Left lung (tissue), 14 donors: ENCODE measurements at places on chromosomes 2 and 18. TPM values are rescaled to one million over a fixed set of nuclear protein-coding genes. Genes with fewer than 3 reads are reported as not detected.

LIMS3 gene
- 1.7 TPM for total RNA-seq

RAB17 gene
- total RNA-seq: 37.9 TPM

EPB41L3 gene
- total RNA-seq: 79.7 TPM

ASPRV1 gene
- 1.2 TPM for total RNA-seq

OST4 gene
- 294 TPM for total RNA-seq

ANKRD36C gene
- 17.4 TPM for total RNA-seq

DNA sequence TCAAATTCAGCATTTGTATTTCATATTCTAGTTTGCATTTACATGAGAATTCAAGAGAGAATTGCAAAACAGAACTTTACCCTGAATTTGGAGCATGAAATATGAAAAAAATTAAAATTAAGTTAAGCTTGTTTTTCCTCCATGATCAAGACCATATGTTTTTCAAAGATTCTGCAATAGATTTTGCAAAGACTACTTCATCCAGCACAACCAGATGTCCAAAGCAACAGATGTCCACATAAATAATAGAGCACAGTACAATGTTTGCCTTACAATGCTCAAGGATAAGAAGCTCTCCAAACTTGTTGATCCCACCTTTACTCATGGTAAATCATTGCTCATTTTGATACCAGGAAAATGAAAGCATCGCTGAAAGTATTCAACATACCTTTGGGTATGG, 25.6 kb downstream of the FAP start:
- H3K27ac ChIP-seq: no peak overlapping the region
- H3K27me3 ChIP-seq: no peaks in the 10 kb centered on the region
- H3K36me3 ChIP-seq: no peaks in the 10 kb centered on the region
- no peak for DNase-seq

DNA sequence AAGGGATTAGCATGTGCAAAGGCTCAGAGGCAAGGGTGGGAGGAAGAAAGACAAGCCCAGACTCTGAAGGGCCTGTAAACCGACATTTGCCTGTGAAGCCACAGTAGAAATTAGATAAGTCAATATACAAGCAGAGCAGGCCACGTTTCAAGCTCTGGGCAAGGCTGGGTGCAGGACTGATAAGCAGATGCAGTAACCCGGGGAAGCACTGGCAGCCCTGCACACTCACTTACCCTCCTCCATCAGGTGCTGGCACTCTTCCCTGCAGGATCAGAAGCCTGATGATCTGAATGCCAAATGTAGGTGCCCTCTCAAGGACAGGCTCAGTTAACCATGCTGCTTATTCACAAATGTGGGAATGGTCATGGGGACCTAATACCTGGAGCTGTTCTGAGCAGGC, 46.3 kb upstream of the RAB12 start:
- DNase-seq: no peak
- no peaks in the 10 kb centered on the region for H3K4me1 ChIP-seq
- no peak overlapping the region for H3K4me3 ChIP-seq
- no peaks in the 10 kb centered on the region for H3K27me3 ChIP-seq
- H3K27ac ChIP-seq: no peak overlapping the region

GRCh38 chr2:8505311-8505920, 176.4 kb upstream of the ID2 start:
- DNase-seq: no peak
- peaks cover 5% of the 10 kb centered on the region for H3K4me1 ChIP-seq
- no peak overlapping the region for H3K4me3 ChIP-seq
- H3K36me3 ChIP-seq: no peaks in the 10 kb centered on the region

DNA sequence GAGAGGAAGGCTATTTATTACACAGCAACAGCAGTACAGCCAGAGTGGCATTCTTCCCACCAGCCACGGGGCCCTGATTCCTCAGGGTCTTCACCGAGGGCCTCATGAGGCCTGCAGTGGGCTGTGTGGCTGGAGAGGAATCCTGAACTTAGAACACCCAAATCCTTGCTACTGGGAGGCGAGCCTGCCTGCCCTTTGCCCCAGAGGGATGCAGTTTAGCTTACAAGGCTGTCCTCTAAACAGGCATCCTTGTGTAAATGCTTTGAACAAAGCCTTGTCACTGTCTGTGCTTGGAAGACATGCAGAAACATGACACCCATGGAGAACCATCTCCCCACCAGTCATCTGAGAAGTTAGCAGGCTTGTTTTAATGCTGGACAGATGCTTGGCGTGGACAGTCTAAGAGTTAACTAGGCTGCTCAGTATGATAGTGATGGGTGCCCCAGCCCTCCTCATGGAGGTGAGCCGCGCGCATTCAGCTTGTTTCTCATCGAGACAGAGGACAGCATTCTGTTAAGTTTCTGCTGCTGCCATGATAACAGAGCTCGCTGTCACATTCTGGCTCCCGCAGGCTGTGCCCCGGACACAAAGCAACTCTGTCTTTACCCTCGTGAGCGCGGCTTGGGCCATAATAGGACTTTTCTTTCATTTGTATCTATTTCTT, 42.9 kb downstream of the ADI1 start:
- DNase-seq: no peak
- no peaks in the 10 kb centered on the region for H3K27me3 ChIP-seq
- no peaks in the 10 kb centered on the region for H3K36me3 ChIP-seq
- H3K4me3 ChIP-seq: no peak overlapping the region
